ENCODE measurements at places on chromosomes 1 and 21. TPM values are rescaled to one million over a fixed set of nuclear protein-coding genes. Genes with fewer than 3 reads are reported as not detected.

PRAMEF5 gene
- not detected for total RNA-seq

TMPRSS3 gene
- not detected for total RNA-seq

EPHB2 gene
- not detected for total RNA-seq

- DNase-seq: no peak
Measured at GRCh38 chr1:66400660-66401059, 133.3 kb upstream of the SGIP1 start.

DNA sequence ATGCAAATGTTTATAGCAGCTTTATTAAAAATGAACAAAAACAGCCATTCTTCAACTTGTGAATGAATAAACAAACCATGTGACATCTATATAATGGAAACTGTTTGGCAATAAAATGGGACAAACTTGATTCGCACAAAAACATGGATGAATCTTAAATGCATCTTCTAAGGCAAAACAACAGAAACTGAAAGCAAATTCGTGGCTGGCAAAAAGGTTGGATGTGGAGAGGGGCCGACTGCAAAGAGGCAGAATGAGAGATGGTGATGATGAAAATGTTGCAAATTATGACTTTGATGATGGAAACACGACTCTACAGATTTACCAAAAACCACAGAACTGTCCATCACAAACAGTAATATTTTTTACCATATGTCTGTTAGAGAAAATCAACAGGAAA is 327.0 kb upstream of the NR5A2 start:
- no peak for DNase-seq

- no peak for DNase-seq
Measured at GRCh38 chr21:38930066-38930465, 124.3 kb downstream of the ETS2 start.

- no peak for DNase-seq
Measured at GRCh38 chr1:101816262-101816661, 180.5 kb downstream of the OLFM3 start.

ZSCAN20 gene
- total RNA-seq: 4.7 TPM

DRAM2 gene
- total RNA-seq: 35.8 TPM

DNA sequence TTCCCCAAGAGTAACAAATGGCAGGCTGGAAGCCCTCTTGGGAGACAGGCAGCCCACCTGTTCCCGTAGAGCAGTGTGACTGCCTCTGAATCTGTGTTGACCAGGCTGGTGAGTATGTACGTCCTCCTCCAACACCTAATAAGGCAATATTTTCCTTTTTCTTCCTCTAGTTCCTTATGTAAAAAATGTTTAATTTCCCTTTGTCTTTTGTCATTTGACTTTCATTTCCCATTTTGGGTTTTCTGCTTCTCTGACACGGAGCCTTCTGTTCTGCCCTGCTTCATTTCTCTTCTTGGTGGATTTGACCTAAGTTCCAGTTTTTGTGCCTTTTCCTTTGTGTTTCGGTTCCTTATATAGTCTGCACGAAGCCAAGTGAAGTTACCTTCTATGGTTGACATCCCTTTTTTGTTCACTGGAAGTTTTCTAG is 65.8 kb upstream of the ATF3 start:
- DNase-seq: no peak

DNA sequence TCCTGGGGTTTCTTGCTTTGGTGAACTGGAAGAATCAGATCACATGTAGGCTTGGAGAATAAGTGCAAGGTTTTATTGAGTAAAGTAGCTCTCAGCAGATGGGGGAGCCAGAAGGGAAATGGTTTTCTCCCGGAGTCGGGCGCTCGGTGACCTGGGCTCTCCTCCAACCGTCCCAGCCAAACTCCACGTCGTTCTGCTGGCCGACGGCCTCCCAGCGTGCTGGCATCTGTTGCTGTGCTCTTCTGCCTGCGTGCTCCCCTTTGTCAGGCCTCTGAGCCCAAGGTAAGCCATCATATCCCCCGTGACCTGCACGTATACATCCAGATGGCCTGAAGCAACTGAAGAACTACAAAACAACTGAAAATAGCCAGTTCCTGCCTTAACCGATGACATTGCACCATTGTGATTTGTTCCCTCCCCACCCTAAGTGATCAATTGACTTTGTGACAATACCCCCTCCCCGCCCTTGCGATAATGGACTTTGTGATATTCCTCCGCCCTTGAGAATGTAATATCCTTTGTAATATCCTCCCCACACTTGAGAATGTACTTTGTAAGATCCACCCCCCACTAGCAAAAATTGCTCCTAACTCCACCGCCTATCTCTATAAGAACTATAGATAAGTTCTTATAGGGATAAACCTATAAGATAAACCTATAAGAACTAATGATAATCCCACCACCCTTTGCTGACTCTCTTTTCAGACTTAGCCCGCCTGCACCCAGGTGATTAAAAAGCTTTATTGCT is 88.3 kb downstream of the SMYD3 start:
- no peak for DNase-seq

AGBL4 gene
- total RNA-seq: not detected

HES2 gene
- total RNA-seq: 33.0 TPM

OR2M3 gene
- not detected for total RNA-seq

SLC2A5 gene
- total RNA-seq: 0.14 TPM

Measured in foreskin keratinocyte (primary cell).